ENCODE measurements at places on chromosomes 3 and 15. TPM values are rescaled to one million over a fixed set of nuclear protein-coding genes. Genes with fewer than 3 reads are reported as not detected.

MRPS11 gene
- total RNA-seq: 26.7 TPM

GOLGA6L4 gene
- total RNA-seq: 3.8 TPM

DNA sequence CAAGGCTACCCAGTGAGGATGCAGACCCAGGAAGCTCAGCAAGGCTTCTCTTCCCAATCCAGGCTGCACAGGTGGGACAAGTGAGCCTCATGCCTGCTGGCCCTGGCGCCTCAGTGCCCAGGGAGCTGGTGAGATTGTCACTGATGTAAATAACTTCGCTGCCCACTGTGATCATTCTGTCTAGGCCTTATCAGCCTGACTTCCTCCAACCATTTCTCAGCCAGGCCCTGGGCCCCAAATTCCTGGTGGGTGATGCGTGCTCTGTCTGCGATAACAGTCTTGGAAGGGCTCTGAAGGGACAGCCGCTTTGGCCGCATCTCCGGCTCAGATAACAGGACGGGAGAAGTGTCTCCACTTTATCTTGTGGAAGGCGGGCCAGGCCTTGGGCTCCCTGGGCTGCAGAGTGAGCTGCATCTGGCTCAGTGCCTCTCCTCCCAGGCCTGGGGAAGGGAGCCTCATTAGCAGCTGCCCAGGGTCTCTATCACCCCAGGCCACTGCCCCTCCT is 2.2 kb upstream of the FBLN2 start:
- no peak for DNase-seq

DNA sequence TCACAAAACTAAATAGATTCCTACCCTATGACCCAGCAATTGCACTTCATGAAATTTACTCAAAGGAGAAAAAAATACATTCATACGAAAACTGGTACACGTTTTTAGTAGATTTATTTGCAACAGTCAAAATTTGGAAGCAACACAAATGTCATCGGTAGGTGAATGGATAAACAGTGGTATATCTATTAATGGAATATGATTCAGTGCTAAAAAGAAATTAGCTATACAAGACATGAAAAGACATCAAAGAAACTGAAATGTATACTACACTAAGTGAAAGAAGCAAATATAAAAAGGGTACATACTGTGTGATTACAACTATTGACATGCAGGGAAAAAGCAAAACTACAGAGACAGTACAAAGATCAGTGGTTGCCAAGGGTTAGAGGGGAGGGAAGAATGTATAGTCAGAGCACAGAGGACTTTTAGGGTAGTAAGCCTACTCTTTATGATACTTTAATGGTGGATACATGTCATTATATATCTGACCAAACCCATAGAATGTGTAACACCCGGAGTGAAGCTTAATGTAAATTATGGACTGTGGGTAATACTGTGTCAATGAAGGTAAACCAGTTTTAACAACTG is 31.6 kb downstream of the RFX7 start:
- no peak for DNase-seq

GRCh38 chr3:150725548-150725947 is 21.8 kb upstream of the ERICH6 start:
- no peak for DNase-seq

GRCh38 chr3:168088106-168088720 is 7.5 kb downstream of the GOLIM4 start:
- DNase-seq: no peak
